ENCODE measurements at places on chromosomes 5 and 9.

DNA sequence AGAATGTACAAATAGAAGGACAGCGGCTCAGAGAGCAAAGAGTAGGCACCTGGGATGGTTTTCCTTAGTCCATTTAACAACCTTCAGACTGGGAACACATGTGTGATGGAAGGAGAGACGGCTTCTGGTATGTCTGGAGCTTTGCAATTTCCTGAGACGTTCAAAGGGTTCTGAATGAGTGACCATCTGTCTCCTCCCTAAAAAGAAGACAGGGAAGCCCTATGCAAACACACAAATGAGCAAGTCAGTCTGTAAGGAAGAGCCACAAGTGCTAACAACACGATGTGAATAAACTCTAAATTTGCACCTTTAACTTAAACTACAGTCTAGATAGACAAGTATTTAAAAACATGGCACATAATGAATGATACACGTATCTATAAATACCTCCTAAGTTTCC is 391.0 kb downstream of the ICE1 start:
- no peak for DNase-seq

DNA sequence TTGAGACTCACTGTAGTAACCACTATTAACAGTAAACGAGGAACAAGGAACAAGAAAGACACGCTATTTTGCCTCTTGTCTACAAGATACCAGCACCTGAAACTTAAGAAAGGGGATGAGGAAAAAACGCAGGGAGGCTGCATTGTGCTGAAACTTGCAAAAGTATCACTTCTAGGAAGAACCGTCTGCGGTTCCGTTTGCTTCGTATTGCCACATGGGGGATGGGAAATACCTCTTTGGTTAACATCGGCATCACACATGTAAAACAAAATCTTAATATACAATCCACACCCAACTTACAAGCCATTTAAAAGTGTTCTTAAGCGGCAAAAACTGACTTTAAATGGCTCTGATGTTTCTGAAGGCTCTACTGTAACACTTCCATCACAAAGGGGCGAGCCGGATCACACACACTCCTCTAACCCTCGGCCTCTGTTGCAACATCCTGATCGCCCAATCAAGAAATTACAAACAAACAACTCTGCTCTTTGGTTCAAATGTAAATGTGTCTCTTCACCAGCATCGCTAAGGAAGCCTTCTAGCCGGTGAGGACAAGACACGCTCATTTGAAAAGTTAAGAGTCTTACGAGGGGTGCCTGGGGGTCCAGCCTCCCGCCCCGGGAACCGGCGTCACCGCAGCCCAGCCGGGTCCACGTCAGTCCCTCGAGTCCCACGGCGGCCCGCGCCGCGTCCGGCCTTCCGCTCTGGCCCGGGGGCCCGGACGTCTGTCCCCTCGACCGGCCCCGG is 621 bp downstream of the SEC16A start:
- DNase-seq: no peak

- DNase-seq: no peak
These were observed 209.1 kb downstream of the FAM114A2 start for GRCh38 chr5:153829510-153830065.

DNA sequence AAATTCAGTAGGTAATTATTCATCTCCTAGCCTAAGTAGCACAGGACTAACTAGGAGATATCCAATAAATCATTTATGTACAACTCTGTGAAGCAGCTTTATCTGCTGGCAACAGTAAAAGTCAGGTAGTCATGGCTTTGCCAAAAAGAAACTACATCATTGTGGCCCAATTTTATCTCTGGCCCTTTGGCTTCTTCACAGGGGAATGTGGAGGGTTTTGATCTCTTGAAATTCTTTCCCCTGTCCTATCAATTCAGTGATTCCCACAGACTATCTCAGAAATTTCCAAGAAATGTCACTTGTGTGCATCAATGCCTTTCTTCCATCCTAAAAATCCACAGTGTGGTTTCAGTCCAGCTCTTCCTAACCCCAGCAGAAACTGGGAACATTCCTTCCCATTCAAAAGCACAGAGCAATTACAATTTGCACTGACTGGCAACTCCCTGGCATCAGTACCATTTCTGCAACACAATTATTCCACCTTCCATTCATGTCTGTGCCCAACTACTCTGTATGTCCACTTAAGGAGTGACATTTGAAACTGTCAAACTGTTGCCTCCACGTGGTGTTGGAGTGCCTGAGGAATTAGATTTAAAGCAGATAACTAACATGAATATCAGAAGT is 6.6 kb downstream of the CDC14B start:
- DNase-seq: no peak

DNA sequence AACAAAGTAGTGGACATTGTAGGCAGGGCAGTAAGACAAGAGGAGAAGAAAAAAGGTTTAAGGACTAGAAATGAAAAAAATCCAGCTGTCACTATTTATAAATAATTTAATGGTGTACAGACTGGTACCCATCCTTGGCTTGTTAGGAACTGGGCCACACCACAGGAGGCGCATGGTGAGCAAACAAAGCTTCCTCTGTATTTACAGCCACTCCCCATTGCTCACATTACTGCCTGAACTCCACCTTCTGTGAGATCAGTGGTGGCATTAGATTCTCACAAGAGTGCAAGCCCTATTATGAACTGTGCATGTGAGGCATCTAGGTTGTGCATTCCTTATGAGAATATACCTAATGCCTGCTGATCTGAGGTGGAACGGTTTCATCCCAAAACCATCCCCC is 62.6 kb upstream of the DMAC1 start:
- no peak for DNase-seq

DNA sequence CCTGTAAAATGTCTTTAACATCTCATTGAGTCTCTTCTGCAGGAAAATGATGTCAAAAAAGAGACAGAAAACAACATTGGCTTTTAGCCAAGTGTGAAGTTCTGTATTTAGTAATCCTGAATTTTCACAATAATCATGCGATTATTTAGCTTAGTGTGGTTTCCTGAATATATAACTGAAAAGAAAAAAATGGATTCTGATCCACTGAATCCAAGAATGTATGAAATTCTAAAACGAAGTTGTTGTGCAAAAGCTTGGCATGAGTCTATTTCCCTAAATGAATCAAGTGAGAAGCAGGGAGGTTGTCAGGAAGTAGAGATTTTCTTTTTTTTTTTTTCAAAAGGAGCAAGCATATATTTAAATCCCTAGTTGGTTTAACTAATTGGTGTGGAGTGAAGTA is 145.9 kb upstream of the CDH6 start:
- no peak for DNase-seq

DNA sequence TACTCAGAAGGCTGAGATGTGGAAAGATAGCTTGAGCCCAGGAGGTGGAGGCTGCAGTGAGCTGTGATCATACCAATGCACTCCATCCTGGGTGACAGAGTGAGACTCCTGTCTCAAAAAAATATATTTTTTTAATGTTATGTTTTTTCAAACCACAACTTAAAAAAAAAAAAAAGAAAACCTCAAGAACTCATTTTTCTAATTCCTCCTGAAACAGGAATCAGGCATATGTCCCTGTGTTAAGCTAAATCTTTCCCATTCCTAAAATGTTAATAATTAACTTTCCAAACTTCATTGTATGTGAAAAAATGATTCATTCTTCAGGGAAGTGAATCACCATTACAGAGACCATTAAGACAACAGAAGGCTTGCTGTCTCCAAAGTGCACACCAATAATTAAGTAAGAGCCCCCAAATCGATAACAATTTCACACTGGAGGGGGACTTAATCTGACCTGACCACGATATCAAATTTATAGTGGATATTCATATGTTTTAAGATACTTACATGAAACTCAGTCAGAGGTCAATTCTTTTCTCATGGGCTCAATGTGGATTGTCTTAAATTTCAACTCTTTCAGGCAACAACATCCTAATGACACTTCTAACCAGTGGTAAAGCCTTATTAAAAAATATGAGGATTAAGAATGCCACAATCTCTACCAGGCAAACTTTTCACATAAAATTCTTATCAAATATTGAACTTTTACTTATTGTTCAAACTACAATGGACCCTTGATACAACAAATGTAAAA is 5.2 kb downstream of the CEMIP2 start:
- no peak for DNase-seq

DNA sequence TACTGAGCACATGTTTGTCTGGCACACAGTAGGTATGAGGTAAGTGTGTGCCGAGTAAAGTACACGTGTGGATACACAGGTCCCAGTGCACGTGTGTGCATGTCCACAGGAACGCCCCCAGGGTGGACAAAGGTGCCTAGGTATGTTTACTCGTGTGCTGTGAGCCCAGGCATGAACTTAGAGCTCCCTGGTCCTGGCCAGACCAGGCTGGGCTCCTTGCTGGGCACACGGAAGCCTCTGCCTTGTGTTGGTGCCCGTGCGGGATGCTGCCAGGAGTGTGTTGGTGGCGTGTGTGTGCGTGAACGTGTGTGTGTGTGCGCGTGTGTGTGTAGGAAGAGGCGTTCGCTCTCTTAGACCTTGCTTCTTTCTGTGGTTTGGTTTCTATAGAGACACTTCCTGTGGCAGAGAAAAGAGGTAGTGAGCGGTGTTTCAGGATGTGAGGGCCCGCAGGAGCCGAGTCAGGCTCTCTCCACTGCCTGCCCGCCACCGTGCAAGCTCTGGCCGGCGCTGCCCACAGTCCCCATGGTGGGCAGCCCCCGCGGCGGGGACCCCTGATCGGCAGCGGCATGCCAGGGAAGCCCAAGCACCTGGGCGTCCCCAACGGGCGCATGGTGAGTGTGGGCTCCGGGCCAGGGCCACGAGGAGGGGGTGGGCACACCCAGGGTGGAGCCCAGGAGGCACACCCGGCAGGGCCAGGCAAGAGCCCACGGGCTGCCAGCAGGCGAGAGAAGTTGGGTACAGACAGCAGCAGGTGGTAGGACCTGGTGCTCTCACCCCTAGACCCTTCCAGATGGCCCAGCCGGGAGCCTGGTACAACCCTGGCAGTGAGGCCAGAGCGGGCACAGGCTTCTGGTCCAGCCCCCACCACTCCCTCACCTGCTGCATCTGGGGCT is at the start of gene RGS14:
Gene RGS14 (plus strand): TSS at position 466 of the 893 bp plus-strand sequence. CDS start 101 bp downstream, at position 567.
- DNase-seq: no peak

- DNase-seq: no peak
These were observed 14.7 kb downstream of the ERP44 start for GRCh38 chr9:100084128-100084453.

GRCh38 chr5:38938973-38939372 is 93.2 kb downstream of the OSMR start:
- no peak for DNase-seq

DNA sequence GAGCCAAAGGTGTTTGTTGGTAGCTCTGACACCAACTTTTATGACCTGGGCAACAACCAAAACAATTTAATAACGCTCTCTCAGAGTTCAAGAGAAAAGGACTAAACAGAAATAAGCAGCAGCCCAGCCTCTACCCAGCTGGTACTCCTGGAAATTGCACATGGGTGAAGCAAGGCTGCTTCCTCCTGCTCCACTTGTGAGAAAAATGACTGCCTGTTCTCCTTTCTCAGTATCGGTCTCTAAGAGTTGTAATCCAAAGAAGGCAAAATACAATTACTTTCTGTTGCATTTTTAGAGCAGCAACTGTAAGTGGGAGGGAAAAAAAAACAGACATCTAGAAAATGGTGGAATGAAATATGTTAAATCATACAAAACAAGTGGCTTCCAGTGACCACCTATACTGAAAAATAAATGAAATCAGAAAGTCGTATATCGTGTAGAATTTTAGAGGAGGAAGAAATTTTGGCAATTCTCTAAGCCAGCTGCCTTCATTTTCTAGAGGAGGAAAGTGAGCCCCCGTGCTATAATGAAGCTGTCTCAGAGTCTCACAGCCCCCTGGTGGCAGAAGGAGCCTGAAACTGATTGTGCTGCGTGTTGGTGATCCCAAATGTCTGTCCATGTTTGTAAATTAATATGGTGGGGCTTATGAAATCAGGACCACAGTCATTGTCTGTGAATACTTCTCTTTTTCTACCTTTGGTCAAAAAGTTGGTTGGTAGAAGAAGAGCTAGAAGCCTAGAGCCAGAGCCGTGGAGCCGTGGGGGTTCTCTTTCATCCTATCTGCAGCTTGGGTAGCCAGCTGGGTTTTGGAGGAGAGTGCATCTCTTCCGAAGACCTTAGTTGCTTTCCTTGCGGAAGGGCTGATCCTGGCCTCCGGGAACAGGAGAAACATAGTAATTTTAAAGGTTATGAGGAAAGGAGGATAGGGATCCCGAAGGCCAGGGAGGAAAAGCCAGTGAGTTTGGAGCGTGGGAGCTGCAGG is 139.9 kb downstream of the PIP5K1B start:
- peak; percentile 29 for DNase-seq

GRCh38 chr5:8829323-8830029 is 716.4 kb downstream of the SEMA5A start:
- no peak for DNase-seq

- DNase-seq: no peak
These were observed 72.9 kb upstream of the SPTLC1 start for GRCh38 chr9:92187989-92188714.

GRCh38 chr5:151174612-151175101 is 17.1 kb upstream of the ANXA6 start:
- no peak for DNase-seq

DNA sequence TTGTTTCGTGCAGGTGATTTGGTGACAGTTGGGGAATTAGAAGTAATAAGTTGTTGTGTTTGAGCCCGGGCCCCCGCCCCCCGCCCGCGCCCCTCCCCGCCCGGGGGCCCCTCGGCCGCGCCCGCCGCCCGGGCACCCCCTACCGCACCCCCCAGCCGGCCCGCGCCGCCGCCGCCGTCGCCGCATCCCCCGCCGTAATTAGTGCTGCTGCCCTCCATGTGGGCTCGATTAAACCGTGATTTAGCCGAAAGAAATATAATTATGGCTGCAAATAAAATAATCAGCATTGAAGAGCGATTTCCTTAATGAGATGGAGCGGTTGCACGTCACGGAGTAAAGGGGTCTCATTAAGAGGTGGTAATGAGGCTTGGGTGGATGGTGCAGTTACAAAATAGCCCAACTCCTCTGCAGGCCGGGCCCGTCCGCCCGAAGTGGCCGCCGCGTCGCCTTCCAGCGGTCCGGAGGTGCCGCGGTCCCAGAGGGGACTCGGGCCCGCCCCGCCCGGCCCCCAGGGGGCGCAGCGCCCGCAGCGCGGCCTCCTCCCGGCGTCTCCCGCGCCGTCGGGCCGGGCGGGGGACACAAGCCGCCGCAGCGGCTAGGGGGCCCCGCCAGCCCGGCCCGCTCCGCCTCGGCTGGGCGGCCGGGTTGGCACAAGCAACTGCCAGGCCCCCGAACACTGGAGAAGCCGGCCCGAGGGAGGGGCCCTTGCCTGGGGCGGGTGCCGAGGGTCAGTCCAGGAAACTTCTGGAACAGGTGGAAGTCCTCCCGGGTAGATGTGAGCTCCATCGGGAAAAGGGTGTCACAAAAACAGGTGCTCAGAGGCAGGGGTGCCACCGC is 6.9 kb upstream of the OTP start:
- DNase-seq: no peak

- DNase-seq: no peak
These were observed 109.4 kb downstream of the CCDC192 start for GRCh38 chr5:127812570-127812969.

GRCh38 chr5:148543727-148544126 is 110.6 kb downstream of the HTR4 start:
- no peak for DNase-seq

DNA sequence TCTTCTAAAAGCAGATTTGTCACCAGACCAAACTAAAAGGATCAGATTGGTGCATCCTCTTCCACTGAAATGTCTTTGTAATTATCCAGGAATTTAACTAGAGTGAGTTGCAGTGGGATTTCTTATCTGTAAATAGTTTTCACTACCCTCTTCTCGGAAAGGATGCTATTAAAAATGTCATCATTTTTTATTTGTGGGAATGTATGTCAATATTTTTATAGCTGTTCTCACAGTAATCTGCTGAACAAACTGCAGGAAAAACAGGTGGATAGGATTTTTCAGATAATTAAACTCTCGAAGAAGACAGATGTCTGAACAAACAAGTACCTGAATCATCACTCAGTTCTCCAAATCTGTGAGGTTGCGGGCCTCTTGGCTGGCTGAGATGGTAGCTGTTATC is 62.7 kb downstream of the RAB14 start:
- no peak for DNase-seq

- DNase-seq: no peak
These were observed 182.8 kb downstream of the CFAP90 start for GRCh38 chr5:7668161-7668560.

Measured in NCI-H1092 (cell line).